Glomerular endothelial cell (primary cell): ENCODE measurements at places on chromosomes 7 and 10.

GRCh38 chr7:158595068-158595467 is 7.4 kb upstream of the PTPRN2 start:
- DNase-seq, result no peak

DNA sequence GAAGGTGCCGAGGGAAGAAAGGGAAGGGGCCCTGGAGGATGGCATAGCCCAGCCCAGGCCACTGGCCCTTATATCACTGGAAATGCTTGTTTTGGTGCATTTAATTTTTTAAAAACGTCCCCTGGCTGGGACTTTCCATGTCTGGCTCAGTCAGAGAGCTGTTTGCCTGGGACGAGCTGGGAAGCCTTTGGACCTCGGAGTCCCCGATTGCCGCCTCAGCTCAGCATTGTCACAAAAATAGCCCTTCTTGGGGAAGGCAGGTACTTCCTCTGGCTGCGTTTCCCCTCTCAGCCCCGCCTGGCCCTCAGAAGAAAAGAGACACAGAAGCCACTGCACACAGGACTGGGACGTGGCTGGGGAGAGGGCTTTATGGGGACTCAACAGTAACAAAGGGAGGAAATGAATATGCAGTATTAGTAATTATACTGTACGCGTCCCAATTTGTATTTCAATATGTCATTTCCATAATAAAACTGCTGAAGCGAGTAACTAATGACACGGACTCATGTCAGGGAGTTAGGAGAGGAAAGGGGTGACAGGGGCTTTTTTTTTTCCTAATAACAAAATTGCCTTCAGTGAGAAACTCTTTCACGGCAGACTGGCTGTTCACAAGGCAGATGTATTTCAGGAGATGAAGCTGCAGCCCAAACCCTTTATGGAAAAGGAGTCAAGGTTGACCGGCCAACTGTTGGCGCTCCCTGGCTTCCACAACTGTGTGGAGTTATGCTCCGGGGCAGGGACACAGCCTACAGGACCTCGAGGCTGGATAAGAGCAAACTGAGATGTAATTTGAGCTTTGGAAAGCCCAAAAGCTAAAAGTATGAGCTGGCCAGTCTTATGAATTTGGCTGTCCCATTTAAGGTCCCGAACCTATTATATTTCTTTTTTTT is 31.0 kb upstream of the MXI1 start:
- no peak for DNase-seq

DNA sequence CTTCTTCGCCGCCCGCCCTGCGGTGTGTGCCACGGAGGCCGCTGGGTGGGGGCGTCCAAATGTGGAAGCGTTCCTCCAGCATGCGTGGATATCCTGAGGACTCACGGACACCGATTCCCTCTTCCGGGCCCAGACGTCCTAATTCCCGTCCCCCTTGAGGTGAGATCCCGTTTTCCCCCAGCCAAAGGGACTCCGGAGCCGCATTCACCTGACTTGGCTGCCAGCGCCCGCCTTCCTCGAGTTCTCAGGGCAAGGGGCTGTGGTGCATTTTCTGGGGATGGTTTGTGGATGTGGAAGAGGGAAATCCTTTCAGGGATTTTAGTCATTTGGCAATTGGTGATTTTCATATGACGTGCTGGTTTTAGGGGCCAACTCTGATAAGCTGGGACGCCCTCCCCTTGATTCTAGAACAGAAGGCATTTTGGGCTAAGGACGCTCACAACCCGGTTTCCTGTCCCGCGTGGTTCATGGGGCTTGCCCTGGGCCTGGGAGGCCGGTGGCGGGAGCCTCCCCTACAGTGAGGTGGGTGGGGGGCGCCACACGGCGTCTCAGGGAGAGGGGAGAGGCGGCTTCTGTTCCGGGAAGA is 165.4 kb downstream of the ACTR3B start:
- no peak for DNase-seq

DNA sequence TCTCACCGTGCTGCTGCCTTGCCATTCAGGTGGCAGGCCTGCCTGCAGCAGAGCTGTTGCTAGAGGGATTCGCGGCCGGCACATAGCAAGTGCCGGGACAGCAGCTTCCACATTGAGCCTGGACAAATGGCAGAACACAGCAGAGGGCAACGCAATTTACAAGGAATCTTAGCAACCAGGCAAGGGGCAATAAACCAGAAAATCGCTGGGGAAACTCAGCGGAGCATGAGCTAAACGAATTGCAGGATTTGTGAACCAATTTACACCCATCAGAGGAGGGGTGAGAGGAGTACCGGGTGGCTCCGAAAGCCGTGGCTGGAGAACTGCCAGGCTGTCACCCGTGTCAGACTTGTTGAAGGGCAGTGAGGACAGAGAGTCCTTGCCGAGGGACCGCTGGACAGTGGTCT is 58.6 kb upstream of the LOXL4 start:
- DNase-seq, result no peak

- no peak for DNase-seq
These were observed 61.2 kb upstream of the ANTXRL start for GRCh38 chr10:46225597-46225996.

DNA sequence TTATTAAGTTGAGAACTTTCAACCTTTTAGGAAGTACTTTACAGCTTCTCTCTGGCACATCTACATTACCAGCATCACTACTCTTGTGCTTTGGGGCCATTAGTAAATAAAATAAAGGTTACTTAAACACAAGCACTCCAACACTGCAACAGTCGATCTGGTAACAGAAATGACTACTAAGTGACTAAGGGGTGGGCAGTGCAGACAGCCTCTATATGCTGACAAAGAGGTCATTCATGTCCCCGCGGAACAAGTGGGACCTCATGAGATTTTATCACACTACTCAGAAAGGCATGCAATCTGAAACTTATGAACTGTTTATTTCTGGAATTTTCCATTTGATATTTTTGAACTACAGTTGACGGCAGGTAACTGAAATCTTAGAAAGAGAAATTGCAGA is 111.3 kb upstream of the DNAJB12 start:
- no peak for DNase-seq

GRCh38 chr10:79404231-79404609 is 41.2 kb downstream of the ZCCHC24 start:
- no peak for DNase-seq
